Stimulated activated CD8-positive, alpha-beta memory T cell treated with anti-CD3 and anti-CD28 coated beads, Interleukin-2, amount 100 ng/mL, for 48 hours (primary cell): ENCODE measurements at places on chromosomes 1 and 21.

GRCh38 chr21:26965907-26966581, 844 bp downstream of the ADAMTS5 start:
- no peak for DNase-seq

DNA sequence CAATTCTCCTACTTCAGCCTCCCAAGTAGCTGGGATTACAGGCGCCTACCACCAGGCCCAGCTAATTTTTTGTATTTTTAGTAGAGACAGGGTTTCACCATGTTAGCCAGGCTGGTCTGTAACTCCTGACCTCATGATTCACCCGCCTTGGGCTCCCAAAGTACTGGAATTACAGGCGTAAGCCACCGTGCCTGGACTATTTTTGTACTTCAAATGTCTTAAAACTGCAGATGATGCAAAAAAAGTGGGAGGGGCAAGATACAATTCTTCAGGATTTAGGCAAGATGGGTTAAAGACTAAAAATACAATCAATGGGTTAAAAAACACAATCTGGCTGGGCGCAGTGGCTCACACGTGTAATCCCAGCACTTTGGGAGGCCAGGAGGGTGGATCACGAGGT, 4.7 kb downstream of the SCAF4 start:
- DNase-seq, result no peak

- DNase-seq, result no peak
These were observed 257.3 kb upstream of the KAZN start for GRCh38 chr1:14341147-14341546.

DNA sequence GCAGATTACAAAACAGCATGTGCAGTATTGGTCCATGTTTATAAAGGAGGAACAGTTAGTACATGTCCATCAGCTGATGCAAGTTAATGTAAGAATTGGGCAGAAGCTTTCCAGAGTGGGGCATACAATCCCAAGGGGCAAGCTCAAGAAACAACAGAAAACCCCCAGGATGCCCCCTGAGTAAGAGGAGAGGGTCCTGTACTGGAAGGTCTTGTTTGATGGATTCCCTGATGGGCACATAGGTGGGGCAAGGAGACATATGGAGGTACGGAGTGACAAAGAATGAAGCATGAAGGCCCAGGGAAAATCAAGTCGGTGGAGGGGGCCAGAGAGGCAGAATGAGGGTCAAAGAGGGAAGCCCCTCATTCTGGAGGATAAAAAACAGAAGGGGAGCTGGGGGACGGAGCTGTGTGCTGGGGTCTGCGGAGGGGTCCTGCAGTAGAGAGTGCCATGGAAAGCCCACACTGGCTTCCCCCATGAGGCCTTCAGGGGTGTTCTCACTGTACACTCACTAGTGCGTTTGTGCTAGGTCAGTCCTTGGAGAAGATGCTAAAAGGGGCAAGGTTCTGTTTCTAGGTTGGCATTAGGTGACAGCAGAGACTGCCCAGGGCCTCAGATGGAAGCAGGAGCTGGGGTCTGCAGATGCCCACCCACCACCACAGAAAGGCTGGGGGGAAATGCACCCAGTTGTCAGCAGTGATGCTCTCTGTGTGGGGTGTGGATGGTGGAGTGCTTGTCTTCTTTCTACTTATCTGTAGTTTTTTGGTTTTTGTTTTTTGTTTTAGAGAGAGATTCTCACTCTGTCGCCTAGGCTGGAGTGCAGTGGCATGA, 12.5 kb upstream of the MATN1 start:
- no peak for DNase-seq

- no peak for DNase-seq
These were observed 2.7 kb downstream of the RORC start for GRCh38 chr1:151828921-151829320.
